ENCODE measurements at places on chromosomes 13 and 19.

- DNase-seq = no peak
These were observed 44.7 kb upstream of the SIAH3 start for GRCh38 chr13:45896285-45896684.

DNA sequence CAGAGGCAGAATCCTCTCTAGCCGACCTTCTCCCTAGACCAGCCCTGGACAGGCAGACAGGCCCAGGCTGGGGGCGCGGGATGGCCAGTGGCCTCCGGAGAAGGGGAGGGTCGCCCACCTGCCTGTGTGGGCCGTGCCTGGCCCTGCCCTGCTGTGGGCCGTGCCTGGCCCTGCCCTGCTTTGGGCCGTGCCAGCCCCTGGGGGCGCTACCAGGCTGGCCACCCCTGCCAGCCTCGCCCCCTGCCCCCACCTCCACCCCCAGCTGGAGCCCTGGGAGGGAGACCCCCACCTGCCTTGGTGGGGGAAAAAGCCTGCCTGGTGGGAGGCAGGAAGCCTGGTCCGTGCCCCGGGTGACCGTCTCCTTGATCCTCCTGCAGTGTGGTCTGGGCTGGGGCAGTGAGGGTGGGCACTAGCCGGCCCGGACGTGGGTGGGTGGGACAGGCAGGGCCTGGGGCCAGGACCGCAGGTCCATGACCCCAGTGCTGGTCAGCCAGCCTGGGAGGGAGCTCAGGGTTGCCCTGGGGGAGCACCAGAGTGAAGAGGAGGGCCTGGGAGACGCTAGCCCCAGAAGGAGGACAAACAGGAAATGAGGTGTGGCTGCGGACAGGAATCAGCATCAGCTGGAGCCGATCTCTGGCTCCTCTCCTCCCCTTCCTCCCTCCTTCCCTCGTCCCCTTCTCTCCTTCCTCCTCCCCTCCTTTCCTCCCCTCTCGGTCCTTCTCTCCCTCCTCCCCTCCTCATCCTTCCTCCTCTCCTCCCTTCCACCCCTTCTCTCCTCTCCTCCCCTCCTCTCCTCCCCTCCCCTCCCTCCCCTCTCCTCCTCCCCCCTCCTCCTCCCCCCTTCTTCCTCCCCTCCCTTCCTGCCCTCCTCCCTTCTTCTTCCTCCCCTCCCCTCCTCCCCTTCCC, 5.1 kb upstream of the MKNK2 start:
- no peak for DNase-seq

- DNase-seq = no peak
These were observed 29.2 kb downstream of the CLEC4M start for GRCh38 chr19:7792281-7792680.

- DNase-seq = no peak
These were observed 14.6 kb downstream of the ADGRE5 start for GRCh38 chr19:14395710-14396336.

GRCh38 chr13:22111152-22111783, 440.4 kb downstream of the FGF9 start:
- no peak for DNase-seq

- no peak for DNase-seq
These were observed 3.6 kb upstream of the FAM124A start for GRCh38 chr13:51218626-51219025.

- DNase-seq = peak; percentile 84
These were observed 31.2 kb downstream of the NLRP12 start for GRCh38 chr19:53792721-53793433.

- no peak for DNase-seq
These were observed 11.7 kb downstream of the SKA3 start for GRCh38 chr13:21164631-21165030.

DNA sequence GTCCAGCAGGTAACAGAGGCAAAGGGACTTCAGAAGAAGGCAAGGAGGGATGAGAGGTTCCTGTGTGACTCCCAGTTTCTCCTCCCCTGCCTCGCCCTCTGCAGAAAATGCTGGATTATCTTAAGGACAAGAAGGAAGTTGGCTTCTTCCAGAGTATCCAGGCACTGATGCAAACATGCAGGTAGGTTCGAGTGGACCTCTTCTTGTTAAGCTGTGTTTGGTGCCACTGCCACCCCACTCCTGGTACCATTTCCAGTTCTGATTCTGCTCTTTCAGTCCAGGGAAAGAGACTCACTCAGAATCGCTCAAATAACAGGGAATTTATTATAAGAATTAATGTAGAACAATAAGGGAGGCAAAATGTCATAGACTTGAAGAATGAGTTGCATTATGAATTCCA, 82.5 kb downstream of the MAP4K1 start:
- DNase-seq = no peak

- DNase-seq = no peak
These were observed 1.7 kb downstream of the COL4A2 start for GRCh38 chr13:110308656-110309359.

DNA sequence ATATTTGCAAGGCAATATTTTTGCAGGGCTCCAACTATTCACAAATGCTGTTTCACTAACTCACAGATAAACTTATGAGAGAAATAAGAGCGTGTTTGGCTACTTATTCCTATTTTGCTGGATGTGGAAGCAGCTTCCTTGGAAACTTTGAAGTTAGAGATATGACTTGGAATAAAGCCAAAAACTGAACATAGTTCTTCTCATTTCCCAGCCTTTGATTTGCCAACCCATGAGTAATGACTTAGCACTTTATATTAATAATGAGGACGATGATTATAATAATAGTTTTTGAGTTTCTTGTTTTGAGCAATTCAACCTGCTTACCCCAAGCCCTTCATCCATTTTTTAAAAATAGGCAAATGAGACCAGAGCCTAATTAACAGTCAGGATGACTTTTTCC, 47.7 kb downstream of the SLC10A2 start:
- no peak for DNase-seq

GRCh38 chr19:54517483-54517882, 14.9 kb downstream of the LAIR2 start:
- peak; percentile 76 for DNase-seq

GRCh38 chr13:72383646-72384045, 343.8 kb downstream of the MZT1 start:
- DNase-seq = no peak

DNA sequence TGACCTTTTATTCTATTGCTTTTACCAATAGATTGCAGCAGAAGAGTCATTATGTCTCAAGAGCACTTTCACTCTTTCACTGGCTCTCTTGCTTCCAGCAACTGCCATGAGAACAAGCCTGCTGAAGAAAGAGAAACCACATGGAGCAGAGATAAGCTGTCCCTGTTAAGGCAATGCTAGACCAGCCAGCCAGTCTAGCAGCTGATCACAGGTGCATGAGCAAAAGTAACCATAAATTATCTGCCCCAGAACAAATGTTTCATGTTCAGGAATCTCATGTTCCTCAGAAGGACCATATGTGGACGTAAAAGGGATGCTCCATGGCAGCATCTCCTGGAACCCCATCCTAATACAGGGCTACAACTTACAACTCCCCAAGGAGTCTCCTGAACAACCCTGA, 20.4 kb upstream of the DCLK1 start:
- DNase-seq = no peak

- DNase-seq = no peak
These were observed 28.9 kb upstream of the CYSLTR2 start for GRCh38 chr13:48624858-48625257.

DNA sequence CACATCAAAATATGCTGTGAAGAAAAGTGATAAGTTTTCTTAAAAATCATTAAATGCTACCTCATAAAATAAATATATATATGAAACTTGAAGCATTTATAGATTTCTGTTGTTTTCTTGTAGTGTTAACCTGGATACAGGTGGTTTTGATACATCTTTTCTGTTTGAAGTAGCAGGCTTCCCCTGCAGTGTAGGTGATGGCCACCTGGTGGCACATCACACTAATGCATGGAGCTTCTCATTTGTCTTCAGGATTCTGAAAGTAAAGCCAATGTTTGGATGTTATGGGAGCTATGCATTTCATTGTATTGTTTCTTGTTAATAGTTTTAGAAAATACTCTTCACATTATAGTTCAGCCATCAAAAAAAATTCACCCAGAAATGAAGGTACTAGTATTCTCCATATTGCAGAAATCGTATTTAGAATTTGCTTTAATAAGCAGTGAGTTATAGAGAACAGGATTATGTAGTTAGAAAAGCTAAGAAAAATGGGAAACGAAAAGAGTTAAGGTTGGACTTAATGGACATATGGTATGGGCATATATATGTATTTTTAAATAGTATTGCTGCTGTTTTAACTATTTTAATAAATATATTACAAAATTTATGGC, 18.7 kb downstream of the GPR180 start:
- DNase-seq = no peak

DNA sequence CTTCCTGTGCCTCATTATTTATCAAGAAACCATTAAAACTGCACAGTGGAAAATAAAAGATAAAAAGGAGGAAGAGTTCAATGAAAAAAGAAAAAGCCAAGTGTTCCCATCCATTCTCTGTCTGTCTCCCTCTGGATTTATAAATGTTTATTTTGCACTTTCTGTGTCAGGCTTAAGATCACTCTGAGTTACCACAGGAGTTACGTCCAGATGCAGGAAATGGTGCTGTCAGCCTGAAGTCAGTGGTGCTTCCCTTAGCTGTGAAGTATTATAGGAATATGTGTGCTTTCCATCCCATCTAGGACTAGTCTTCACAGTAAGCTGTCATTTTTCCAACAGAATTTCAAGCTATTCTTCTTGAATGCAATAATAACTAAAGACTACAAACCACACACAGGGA, 420.2 kb downstream of the KCTD12 start:
- DNase-seq = no peak

All from activated CD8-positive, alpha-beta memory T cell treated with anti-CD3 and anti-CD28 coated beads, Interleukin-2, amount 50 U/mL, for 48 hours (primary cell).